ENCODE measurements at places on chromosomes 6 and 20.
A peak's percentile ranks its signal among the peaks of the same experiment; 100 is the strongest.

DNA sequence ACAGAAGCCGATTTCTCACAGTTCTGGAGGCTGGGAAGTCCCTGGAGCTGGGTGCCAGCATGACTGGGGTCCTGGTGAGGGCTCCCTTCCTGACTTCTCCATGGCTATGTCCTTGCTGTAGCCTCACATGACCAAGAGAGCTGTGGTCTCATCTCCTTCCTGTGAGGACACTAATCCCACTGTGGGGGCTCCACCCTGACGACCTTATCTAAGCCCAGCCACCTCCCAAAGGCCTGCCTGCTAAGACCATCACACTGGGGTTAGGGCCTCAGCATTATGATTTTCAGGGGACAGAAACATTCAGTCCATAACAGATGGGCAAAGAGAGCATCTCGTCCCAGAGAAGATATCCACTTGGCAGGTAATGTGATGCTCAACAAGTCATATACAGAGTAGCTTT is 16.8 kb downstream of the RPP40 start:
- no peak for DNase-seq

- DNase-seq, result no peak
Observed at GRCh38 chr6:24689964-24690363, 23.1 kb downstream of the ACOT13 start.

GRCh38 chr6:109024368-109024767 is 70.3 kb downstream of the SESN1 start:
- no peak for DNase-seq

- DNase-seq, result peak; percentile 61
Observed at GRCh38 chr6:136822046-136822375, 381 bp upstream of the PEX7 start.

DNA sequence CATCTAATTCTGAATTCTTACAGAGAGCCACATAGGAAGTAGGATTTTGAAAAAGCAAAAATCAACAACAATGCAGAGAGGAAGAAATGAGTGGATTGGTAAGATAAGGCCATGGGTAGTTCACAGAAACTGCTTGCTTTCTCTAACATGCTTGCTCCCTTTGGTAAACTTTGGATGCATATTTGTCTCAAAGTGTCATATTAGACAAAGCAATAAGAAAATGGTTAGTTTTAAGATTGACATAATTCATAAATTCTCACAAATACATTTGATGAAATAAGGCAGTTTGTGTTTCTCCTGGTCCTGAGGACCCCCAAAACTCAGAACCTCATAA is 31.7 kb downstream of the UTRN start:
- no peak for DNase-seq

GRCh38 chr20:34402461-34402860 is 39.4 kb downstream of the ITCH start:
- no peak for DNase-seq

DNA sequence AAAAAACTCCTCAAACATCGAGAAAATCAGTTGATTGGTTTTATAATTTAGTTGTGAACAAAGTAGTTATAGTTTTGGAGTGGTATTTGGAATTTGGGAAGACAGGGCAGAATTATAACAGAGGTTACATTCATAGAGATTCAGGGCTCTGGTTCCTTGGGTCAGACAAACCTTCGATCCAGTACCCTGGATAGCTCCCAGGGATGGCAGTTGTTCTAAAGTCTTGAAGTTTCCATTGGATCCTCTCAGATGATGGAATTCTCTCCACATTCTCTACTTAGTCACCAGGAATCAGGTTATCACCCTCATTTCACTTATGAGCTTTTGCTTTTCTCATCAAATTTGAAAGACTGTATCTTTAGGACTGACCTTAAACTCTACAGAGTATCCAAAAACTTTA is 285.1 kb downstream of the CENPW start:
- DNase-seq, result no peak

DNA sequence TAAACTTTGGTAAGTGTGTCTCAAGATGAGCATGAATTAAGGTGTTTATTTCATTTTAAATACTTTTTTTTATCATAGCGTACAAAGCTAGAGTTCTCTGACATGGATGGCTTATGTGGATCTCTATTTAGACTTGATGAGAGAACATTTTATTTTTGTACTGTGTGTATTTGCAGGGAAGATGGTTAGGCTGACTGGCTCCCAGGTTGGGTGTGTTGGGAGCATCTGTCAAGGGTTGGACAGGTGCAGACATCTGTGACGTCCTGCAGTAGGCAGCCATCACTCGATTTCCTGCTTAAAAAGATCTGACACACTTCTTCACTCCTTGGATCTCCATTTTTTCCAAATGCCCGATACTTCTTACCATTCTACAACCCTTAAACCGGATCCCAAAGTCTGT is 221.9 kb upstream of the QKI start:
- DNase-seq, result peak; percentile 67

GRCh38 chr6:14337152-14337551 is 219.6 kb downstream of the CD83 start:
- no peak for DNase-seq

- DNase-seq, result no peak
Observed at GRCh38 chr6:147397306-147397705, 111.2 kb upstream of the SAMD5 start.

- DNase-seq, result no peak
Observed at GRCh38 chr6:36566418-36566905, 19.2 kb upstream of the STK38 start.

DNA sequence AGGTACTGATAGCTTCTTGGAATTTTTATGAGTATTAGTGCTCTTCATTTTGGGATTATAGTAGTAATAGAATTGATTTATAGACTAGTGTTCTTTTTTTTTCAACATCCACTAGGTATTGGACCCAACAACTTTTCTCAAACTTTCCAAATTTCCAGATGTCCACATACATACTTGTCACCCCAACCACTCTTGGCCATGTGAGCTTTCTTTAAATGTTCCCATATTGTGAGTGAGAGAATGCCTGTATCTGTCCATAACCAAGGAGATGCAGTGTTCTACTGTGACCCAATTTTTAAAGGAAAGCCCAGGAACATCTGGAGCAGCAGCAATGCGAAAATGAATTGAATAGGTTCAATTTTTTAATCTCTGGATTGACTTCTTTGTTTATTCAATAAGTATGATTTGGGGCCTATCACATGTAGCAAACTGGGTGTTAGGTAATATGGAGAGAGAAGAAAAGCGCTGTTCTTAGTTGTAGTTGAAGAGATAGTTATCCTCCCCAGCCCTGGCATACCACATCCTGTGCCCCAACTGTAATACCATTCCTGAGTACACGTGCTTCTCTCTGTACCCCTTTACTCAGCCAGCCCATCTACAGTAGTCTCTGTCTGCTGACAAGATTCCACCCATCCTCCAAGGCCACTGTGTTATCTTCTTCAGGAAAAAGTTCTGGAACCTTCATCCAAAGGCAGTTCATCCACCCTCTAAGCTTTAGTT is 116.8 kb upstream of the SUPT3H start:
- DNase-seq, result no peak

- DNase-seq, result no peak
Observed at GRCh38 chr6:167806061-167806700, 20.5 kb upstream of the AFDN start.

GRCh38 chr20:50516180-50516934 is 6.2 kb downstream of the PTPN1 start:
- DNase-seq, result no peak

DNA sequence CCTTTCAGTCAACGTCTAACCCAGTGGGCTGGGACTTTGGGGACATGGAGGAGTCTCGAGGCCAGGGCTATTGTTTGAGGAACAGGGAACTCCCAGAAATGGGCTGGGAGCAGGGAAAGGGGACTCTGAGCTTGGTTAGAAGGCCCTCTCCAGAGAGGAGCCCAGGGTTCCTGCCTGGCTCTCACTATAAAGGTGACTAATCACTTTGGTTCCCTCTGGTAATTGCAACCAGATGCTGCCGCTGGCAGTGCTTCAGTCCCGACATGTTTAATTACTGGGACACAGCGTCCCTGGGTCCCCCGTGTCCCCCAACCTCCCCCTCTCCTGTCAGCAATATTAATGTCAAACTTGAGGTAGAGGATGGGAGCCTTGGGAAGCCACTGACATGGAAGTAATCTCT is 5.0 kb upstream of the GDF5 start:
- no peak for DNase-seq

- no peak for DNase-seq
Observed at GRCh38 chr6:166206510-166207283, 39.0 kb upstream of the TBXT start.

- peak; percentile 22 for DNase-seq
Observed at GRCh38 chr6:56840467-56841380, 114.2 kb upstream of the BEND6 start.

- no peak for DNase-seq
Observed at GRCh38 chr6:167686204-167686893, 140.4 kb upstream of the AFDN start.

DNA sequence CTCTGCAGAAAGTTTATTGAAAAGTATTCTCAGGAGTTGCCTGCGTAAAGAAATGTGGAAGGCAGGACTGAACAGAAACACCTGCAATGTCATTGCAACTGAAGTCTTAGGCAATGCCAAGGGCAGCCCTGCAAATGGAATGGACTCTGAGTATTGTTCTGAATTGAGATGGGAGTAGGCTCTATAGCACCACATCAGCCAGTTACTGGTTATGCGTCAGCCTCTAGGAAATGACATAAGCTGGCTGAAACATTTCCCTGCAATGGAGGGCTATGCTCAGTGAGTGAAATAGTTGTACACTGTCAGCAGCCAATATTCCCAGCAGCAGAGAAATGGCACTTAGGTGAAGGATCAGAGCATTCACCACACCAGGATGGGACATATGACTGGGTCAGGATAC is 13.8 kb upstream of the GJE1 start:
- no peak for DNase-seq

DNA sequence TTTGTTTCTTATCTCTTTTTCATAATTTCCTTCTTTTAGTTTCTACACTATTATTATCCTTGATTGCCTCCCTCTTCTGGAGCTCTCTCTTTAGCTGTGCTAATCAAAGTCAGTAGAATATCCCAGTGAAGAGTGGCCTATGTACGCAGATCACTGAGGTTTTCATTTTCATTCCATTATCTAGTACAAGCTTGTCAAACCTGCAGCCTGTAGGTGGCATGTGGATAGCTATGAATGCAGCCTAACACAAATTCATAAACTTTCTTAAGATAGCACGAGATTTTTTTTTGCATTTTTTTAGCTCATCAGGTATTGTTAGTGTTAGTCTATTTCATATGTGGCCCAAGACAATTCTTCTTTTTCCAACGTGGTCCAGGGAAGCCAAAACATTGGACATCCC is 825.7 kb upstream of the MAP3K7 start:
- DNase-seq, result no peak

- DNase-seq, result peak; percentile 98
Observed at GRCh38 chr6:57089687-57090457, at the start of gene ZNF451. ZNF451 (plus strand) TSS chr6:57090188; CDS start chr6:57090254, 66 bp downstream.

DNA sequence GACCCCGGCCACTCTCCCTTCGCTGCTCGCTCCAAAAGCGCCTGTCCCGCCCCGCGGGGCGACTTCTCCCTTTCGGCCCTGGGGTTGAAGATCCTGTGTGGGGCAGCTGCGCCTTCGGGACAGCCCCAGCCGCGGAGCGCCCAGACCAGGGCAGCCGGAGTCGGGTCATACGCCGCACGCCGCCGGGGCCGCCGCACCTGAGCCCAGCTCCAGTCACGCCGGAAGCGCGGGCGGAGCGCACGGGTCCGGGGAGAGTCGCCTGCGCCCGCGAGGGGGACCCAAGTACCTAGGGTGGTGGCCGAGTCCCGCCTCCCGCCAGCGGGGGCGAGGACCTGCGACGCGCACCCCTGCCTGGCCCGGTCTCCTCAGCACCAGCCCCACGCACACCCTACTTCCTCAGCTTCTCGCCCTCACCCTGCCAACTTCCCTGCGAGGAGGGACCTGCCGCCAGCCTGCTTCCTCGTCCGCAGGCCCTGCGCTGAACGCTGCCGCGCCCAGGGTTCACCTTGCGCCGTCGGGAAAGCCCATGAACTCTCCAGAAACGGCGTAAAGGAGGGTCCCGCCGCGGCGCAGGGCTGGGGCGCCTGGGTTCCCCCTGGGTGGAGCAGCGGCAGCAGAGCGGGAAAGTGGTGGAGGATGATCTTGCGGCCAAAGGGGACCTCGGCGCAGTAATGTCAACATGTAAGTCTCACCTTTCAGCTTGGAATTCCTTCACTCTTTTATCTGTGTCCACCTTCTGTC is at the start of gene ADGRG6:
ADGRG6 (plus strand) TSS at position 357 of the 741 bp plus-strand sequence; CDS start at position 680, 323 bp downstream.
- peak; percentile 68 for DNase-seq

GRCh38 chr20:20364593-20365479 is 3.1 kb upstream of the INSM1 start:
- peak; percentile 80 for DNase-seq

DNA sequence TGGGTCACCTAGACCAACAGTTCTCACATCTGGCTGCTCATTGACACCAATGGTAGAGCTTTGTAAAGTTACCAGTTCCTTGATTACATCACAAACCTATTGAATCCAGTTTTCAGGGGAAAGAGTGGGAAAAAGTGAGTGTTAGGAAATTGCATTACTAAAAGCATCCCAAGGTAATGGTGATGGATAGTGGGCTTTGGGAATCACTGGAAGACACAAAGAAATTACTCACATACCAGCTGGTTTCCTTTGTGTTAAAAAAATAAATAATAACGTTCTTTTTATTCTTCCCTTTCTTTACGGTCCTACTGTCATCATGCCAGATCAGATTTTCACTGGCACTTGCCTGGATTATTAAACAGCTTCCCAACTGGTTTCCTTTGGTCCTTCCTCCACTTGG is 370.7 kb downstream of the RFPL4B start:
- DNase-seq, result no peak

DNA sequence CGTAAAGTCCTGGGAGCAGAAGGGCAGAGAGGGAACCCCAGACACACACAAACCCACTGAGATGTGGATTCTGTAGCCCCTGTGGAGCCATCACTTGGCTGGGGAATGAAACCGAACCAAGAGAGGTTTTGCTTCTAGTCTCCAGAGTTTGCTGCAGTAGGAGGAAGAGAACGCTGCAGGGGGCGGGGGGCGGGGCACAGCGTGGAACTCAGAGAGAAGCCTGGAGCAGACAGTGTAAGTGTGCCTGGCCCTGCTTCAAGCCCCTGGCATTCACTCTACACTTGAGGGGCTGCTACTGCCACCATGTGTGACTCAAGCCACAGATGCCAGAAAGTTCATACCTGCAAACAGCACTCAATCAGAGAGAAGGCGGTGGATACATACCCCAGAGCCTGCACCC is 18.9 kb downstream of the GABRR1 start:
- DNase-seq, result no peak

GRCh38 chr6:116772450-116772849 is 6.9 kb upstream of the FAM162B start:
- DNase-seq, result no peak

- DNase-seq, result peak; percentile 73
Observed at GRCh38 chr6:117449549-117450439, 24.1 kb upstream of the ROS1 start.

DNA sequence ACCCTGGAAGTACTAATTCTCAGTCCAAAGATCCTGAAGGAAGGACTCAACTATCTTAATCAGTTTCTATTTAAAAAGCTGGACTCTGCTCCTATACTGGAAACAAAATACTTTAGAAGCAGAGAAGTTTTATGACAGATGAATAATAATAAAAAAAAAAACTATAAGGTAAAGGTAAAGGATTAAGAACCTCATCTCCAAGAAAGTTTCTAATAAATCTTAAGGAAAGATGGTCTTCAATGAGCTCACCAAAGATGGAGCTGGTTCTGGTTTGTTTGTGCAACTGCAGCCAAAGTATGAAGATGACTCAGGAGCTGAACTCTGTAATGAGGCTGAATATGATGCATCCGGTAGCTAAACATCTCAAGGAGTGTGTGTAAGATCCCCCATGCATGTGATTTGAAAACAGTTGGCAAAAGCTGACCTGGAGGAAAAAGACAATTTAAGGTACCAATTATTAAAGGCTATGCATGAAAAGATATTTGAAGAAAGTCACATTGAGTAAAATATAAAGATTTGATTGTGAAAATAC is 25.2 kb downstream of the MED23 start:
- DNase-seq, result no peak

- no peak for DNase-seq
Observed at GRCh38 chr6:83974409-83975050, 59.0 kb upstream of the MRAP2 start.

Data from NCI-H146 (cell line).